ENCODE measurements at places on chromosomes 6 and 20.

GRCh38 chr6:136079701-136080565, 170.2 kb downstream of the MTFR2 start:
- DNase-seq: peak; percentile 37

DNA sequence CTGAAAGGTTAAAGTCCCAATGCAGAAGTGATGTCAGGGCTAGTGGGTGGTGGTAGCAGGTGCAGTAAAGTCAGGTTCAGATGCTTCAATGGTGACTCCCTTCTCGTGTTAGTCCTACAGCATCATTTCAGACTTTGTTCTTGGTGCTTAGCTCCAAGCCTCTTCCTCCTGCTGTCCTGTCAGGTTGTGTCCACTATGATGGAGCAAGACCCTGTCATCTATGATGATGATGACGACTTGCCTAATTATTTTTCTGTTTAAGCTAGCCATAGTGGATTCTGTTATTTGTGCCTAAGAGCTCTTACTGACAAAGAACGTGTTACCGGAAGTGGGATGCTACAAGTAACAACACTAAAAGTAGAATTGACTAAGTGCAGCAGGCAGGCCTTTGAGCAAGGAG, 5.0 kb upstream of the FERMT1 start:
- no peak for DNase-seq

DNA sequence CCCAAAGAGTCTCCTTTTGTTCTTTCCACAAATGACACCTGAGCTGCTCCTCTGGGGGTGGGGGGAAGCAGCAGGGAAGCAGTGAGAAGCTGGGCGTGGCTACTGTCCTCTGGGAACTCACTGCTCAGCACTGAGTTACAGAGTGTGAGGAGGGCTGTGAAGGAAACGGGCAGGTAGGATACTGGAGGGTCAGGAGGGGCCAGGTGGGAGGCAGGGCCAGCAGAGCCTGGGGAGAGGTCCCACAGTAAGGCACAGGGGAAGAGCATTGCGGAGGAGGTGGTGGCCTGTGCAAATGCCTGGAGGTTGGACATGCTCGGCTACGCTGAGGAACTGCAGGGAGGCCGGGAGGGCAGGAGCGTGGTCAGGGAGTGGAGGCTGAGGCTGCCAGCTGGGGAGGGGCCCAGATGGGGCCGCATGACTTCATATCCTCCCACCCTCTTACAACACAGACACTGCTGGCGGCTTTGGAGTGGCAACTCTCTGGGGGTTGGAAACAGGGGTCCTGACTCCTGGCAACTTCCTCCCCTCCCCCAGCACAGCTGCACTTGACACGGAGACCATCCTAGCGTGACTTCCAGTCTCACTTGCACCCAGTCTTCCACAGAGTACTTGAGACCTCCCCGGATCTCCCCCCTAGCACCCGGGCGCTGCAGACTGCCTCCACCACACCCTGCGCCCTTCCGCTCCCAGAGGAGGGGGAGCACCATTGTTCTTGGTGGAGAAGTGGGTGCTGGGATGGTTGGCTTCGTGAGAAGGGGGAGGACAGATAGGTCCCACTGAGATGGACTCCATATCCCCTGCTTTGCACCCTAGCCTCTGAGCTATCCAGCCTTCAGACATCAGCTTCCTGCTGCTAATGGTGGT, 34.2 kb downstream of the RBM38 start:
- DNase-seq: no peak

- DNase-seq: no peak
Measured at GRCh38 chr6:66751630-66752029, 1044.6 kb upstream of the EYS start.

DNA sequence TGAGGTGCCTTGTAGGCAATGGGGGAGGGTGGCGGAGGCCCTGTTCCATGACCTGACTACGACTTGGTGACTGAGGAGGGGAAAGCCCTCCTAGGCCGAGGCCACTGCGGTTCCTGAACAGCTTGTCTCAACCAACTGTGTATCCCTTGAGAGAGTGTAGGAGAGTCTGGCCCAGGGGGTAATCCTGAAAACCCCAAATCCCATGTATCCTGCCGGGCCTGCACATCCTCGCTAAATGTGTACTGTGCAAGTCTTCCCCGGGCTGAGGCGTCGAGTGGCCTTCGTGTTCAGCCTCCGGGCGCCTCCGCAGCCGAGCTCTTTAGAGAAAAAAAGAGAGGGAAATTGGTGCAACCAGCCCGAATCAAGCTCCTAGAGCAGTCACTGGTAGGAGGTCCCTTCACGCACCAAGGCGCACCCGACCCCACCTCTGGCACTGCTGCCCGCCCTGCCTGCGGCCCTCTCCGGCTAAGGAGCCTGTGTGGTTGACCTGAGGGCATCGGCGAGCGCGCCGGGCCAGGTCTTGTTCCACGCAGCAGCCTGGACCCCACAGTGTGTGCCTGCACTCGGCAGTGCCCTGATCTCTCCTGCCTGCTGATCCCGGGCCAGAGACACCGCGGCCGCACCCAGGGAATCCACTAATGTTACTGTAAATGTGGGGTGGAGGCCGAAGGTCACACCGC, 7.3 kb downstream of the SIM1 start:
- no peak for DNase-seq

DNA sequence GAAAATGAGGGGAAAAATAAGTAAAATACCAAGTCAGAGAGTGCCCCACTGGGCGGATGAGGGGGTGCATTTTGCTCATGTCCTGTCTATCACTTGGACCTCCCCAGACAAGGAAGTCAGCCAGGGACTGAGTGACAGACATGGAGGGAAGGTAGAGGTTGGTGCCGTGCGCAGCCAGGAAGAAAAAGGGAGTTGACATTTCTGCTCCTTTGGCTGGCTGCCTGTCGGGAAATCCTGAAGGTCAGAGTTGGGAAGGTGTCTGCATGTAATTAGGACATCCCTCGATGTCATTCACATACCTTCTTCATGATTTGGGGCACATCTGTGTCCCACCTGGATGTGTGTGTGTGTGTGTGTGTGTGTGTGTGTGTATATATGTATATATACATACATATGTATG, 8.9 kb downstream of the GUCA1A start:
- DNase-seq: no peak

- no peak for DNase-seq
Measured at GRCh38 chr6:162364488-162364887, 363.1 kb downstream of the PRKN start.

GRCh38 chr6:18165751-18166150, 10.5 kb downstream of the KDM1B start:
- DNase-seq: no peak

- DNase-seq: no peak
Measured at GRCh38 chr6:109373762-109374161, 8.5 kb downstream of the CD164 start.

DNA sequence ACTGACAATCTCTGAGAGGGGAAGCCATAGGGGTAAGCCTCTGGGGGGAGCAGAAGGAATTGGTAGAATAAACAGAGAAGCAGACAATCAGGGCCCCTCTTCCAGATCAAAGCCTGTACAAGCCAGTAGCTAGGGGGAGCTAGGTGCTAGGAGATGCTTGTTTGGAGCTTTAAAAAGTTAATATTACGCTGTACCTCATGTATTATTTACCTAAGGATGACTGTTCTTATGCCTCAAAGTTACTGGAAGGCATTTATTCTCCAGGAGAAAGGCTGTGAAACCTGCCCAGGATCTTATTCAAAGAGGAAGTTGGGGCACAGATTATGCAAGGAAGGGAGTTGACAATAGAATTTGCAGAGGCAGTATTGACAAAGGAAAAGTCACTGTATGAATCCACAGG, 111.8 kb upstream of the SLC35F1 start:
- no peak for DNase-seq

DNA sequence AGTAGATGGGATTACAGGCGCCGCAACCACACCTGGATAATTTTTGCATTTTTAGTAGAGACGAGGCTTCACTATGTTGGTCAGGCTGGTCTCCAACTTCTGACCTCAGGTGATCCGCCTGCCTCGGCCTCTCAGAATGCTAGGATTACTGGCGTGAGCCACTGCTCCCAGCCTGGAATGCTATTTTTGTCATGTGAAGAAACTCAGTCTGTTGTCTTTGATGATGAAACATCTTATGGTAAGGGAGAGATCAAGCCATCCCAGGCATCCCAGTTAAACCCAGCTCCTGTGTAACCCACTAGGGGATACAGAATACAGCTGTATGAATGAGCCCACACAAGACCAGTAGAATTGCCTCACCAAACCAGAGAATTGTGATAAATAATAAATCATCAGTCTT, 83.6 kb upstream of the RBM24 start:
- no peak for DNase-seq

DNA sequence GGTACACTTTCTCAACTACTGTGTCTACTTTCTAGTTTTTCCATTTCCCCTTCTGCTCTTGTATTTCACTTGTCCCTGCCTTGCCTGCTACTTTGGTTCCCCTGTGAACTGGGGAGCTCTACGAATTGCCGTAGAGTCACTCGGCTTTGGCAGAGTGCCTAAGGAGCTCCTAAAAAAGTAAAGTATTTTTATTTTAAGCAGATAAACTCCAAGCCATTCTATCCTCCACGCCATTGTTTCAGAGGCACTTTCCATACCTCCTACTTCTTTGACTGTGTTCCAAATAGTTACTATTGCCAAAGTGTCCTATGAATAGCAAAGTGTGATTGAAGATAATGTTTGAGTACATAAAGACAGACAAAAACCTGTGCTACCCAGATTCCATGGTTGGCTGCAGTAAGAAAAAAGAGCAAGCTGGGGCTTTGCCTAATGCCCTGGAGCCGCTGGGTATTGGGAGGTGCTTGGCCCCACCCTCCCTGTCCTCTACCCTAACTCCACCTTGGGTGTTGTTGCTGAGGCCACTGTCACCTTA, 5.1 kb upstream of the MBOAT1 start:
- no peak for DNase-seq

DNA sequence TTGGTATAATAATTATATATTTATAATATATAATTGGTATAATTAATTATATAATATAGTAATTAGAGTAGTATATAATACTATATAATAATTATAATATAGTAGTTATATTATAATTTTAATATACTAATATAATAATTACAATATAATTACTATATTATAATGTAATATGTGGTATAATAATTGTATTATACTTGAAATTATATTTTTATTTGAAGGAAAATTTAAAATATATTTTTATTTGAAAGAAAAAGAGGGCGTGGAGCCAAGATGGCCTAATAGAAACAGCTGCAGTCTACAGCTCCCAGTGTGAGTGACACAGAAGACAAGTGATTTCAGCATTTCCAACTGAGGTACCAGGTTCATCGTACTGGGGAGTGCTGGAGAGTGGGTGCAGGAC, 365.9 kb downstream of the MMUT start:
- DNase-seq: no peak

- DNase-seq: no peak
Measured at GRCh38 chr6:31386977-31387376, 16.4 kb upstream of the MICA start.

GRCh38 chr6:11760015-11760473, 18.6 kb downstream of the ADTRP start:
- no peak for DNase-seq

- no peak for DNase-seq
Measured at GRCh38 chr20:25250508-25250907, 2.6 kb downstream of the PYGB start.

DNA sequence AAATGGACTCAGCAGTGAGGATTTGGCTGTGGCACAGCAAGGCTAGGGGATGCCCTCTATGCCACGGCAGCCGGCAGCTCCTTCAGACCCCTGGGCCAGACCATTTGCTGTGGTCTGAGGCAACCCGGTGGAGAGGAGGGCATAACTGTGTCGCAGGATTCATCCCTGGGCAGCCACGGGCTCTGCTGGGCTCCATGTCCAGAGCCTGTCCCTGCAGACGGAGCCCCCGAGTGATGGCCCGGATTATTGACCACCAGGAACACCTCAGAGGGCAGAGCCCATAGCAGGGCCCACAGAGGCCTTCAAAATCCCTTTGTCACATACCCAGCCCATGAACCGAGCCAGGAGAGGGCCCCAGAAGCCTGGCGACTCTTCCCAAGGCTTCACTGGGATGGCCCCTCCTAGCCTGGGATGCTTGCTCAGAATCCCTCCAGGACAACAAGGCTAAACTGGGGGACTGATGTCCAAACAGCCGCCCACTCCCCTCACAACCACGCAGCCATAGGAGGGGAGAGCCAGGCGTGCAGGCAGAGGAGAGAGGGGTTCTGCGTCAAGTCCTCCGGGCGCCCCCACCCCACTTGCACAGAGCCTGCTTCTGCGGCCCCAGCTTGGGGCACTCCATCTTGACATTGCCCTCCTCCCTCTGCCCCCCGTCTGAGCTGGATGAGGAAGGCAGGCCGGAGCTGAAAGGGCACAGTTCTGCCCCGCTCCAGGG, 68.2 kb upstream of the AFDN start:
- no peak for DNase-seq

GRCh38 chr6:163513570-163514166, 99.2 kb downstream of the QKI start:
- DNase-seq: peak; percentile 96

GRCh38 chr6:77373955-77374354, 89.3 kb downstream of the HTR1B start:
- DNase-seq: no peak

DNA sequence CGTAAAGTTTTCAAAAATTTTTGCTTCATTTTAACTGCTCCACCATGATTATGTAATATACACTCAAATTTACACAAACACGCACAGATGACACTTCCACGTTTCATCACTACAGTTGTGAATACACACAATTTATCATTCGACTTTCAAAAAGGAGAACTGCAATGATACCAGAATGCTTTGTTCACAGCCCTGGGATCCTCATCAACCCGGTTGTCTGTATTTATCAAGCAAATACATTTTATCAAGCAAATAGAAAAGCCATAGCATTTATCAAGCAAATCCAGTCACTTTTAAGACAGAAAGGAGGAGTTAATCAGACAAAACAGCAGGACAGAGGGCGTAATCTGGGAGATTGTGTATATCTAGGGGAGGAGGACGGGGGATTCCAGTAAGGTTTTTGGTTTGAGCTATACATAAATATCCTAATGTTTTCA, 20.3 kb upstream of the ABT1 start:
- DNase-seq: no peak

DNA sequence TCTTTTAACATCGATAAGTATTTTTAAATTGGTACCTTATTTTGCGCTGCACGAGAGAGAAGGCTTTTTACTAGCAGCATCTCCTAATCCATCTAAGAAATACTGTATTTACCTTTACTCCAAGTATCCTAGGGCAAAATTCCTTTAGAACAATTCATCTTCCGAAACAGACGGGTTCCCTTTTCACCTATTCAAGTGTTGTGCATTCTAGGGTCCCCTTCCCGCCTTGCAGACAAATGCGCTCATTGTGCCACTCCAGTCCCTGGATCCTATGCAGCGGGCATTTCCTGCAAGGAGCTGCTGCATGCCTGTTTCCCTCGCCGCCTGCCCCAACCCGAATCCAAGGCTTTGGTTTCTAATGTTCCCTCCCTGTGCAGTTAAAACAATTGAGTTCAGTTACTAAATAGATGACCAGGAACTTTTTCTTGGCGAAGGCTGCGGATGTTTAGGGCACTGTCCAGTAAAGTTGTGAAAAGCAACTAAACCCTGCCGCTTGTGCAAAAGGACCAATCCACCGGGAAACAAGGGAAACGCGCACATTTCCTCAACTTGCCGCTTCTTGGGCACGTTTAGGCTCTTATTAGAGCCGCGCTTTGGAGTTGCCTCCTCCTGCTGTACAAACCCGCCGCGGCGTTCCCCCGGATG, 556 bp upstream of the SCAF8 start:
- peak; percentile 54 for DNase-seq

GRCh38 chr6:116445102-116445501, 16.1 kb upstream of the CALHM6 start:
- DNase-seq: no peak

All from trophoblast cell (in vitro differentiated cells and primary cell).